Stimulated activated CD4-positive, alpha-beta T cell treated with anti-CD3 and anti-CD28 coated beads, Interleukin-4, amount 100 ng/mL, for 24 hours (primary cell): ENCODE measurements at places on chromosomes 2 and 18.

GRCh38 chr2:176134035-176134434 is 4.5 kb downstream of the HOXD8 start:
- no peak for DNase-seq

GRCh38 chr2:31333527-31334183 is 80.9 kb downstream of the XDH start:
- DNase-seq: peak; percentile 77

DNA sequence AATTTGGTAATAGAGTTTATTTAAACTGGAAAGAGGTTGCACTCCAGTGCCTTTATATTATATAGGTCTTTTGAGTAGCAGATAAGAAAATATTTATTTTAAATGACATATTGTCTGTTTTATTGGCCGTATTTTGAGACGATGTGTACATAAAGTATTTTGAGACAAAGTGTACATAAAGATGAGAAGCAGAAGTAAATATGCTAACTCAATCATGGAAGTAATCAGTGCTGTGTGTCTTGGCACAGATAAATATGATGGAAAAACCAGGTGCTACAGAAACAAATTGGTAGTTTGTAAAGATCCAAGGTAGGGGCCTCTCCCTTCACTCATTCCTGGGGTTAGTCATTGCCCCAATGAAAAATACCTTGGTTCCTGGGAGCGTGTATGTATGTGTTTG is 382.9 kb downstream of the DSEL start:
- no peak for DNase-seq

DNA sequence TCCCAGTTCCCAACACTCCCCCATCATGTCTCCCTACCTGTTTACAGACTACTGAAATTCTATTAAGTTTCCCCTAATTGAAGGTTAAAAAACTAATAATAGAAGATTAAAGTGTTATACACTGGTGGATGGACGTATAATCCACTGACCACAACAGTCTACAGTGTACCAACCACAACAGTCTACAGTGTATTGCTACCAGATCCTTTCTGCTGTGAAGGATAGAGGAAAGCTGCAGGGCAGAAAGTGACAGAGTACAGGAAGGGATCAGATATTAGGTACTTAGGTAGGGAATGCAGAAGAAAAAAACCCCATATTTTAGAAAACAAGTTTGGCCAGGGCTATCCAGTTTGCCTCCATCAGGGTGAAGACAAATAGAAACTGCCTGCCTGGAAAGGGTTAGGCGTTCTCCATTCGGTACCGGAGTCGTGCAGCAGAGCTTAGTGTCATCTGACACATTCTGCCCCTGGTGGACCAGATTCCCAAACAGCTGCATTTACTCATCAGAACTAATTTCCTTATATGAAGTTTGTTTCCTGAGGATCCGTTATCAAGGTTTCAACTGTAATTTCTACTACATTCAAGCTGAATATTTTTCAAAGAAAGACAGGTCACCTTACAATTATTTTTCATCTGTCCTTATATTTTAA is 49.9 kb downstream of the KLF7 start:
- DNase-seq: no peak

DNA sequence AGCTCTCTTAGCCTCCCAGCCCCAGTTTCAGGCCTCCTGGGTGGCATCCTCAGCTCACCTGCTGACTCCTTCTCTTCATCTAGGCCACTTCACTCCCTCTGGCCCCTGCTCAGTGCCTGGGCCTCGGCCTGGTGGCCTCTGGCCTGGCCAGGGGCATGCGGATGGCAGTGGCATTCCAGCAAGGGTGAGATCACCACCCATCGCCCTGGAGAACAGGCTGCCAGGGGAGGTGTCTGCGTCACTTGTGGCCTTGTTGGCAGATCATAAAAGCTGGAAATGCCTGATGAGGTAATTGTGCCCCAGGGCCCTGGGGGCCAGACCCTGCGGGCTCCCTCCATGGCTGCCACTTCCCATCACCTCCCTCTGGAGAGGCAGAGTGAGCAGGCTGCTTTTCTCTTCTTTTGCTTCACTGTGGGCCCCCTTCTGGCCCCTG is 72.5 kb upstream of the SMAD2 start:
- DNase-seq: no peak

GRCh38 chr2:53129851-53130250 is 637.8 kb upstream of the CHAC2 start:
- no peak for DNase-seq

DNA sequence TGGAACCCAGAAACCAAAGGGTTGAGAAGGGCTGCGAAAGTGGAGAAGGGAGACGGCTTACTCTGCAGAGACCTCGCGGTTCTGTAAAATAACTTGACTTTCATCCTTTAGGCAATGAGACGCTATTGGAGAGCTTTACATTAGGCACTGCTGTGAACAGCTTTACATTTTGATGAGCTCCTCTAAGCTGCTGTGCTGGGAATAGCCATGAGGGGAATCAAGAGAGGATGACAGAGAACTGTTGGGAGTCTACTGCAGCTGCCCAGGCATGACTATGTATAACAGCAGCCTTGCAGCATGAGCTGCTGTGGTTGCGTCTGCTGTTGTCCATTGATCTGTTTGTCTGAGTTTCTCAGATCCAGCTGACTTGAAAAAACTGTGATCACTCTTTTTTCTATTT is 310.8 kb upstream of the MAP2 start:
- DNase-seq: no peak

- no peak for DNase-seq
Measured at GRCh38 chr2:13289310-13289709, 572.6 kb downstream of the TRIB2 start.

DNA sequence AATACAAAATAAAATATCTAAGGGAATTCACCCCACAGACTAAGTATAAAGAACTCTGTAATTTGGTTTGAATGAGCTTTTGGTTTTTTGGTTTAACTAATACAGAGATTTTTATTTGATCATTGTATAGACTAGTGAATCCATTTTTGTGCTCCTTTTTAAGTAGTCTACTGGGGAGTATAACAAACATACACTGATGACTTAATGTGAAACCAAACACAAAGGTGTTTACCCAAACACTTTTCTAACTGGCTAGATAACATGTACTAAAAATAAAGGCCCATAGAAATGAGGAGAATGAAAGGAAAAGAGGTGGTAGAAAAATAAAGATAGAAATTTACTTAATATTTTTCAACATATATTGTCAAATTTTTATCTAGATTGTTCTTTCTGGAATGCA is 146.0 kb downstream of the NRXN1 start:
- DNase-seq: no peak

DNA sequence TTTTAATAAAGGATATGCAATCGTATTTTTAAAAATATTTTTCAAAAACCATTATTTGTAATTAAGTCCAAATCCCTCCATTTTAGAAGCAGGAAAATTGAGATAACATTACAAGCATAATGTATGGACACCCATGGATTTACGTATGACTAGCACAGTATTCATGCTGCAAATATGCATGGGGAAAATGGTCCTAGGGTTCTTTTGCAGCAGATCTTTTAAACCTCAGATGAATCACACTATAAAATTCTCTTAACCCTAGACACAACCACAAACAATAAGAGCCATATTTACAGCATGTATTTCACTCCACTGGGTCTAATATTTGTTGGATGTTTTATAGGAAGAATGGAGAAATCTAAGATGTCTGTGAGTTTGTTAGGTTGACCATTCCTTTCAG is 453.4 kb downstream of the TGIF1 start:
- DNase-seq: no peak
